ENCODE measurements at places on chromosomes 3 and 15. TPM values are rescaled to one million over a fixed set of nuclear protein-coding genes. Genes with fewer than 3 reads are reported as not detected.

GRCh38 chr3:180018543-180018942 is 18.2 kb downstream of the PEX5L start:
- H3K27ac ChIP-seq, result no peak overlapping the region
- H3K36me3 ChIP-seq, result no peaks in the 10 kb centered on the region
- H3K4me1 ChIP-seq, result no peaks in the 10 kb centered on the region
- no peak overlapping the region for H3K4me3 ChIP-seq
- H3K27me3 ChIP-seq, result no peaks in the 10 kb centered on the region
- peak; percentile 35 for DNase-seq

DNA sequence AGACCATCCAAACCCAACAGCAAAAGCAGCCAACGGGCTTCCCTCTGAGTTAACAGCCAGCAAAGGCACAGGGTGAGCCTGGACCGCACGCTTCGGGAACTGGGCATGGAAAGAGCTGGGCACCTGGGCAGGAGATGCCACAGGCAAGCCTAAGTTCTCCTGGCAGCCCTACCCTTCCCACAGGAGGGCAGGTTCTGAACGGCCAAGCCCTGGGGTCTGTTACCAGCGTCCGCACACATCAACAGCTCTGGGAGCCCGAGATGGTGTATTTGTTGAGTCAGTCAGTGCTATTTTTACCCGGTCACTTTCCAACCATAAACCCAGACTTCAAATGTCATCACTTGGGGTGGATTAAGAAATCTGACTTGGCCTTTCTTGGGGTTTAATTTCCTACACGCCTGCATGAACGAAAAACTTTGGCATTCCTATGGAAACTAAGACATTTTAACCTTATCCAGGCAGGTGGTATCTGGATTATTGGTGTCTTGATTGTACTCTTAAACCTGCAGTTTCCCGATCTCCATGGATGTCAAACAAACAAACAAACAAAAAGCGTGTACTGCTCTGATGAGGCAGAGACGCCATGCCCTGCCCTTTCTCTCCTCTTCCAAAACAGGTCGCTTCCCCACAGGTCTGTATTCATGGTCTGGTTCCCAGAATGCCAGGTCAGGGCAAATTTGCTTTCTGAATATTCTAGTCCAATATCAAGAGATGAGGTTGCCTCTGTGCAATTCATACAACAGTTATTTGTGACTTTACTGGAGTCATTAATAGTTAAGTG is 99.7 kb downstream of the XXYLT1 start:
- H3K36me3 ChIP-seq, result no peaks in the 10 kb centered on the region
- no peak for DNase-seq
- H3K4me3 ChIP-seq, result no peak overlapping the region
- no peak overlapping the region for H3K27ac ChIP-seq
- H3K4me1 ChIP-seq, result no peaks in the 10 kb centered on the region

DNA sequence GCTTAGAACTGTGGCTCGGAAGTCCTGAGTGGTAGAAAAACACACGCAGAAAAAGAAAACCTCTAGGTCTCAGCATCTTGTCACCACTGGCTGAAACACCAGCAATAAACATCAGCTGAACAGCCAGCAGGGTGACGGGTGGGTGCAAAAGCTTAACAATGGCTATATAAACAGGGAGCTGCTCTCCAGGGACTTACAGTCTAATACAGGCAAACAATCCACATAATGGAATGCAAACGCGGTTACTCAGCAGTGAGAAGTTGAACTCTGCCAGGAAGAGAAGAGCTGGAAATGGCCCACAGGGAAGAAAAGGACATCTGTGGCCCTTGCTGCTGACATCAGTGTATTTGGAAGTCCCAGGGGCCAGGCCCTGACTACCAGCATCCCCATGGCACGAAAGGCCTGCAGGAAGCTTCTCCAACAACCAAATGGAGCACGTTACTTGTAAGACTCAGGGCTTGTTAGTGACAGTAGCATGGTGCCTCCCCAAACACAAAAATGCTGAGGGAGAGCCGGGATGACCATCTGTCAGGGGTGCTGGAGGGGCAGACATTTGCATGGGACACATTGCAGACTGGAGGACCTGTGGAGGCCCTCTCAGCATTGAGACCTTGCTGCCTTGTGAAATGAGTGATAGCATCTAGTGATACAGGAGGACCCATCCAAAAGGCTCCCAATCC is 3.0 kb downstream of the HEG1 start:
- peaks cover 26% of the 10 kb centered on the region for H3K27me3 ChIP-seq
- peaks cover 43% of the 10 kb centered on the region for H3K4me1 ChIP-seq
- H3K27ac ChIP-seq, result peak overlapping the region; percentile 19
- no peak overlapping the region for H3K4me3 ChIP-seq
- DNase-seq, result no peak

- H3K27ac ChIP-seq, result no peak overlapping the region
- H3K27me3 ChIP-seq, result no peaks in the 10 kb centered on the region
- H3K4me3 ChIP-seq, result no peak overlapping the region
- DNase-seq, result no peak
- no peaks in the 10 kb centered on the region for H3K36me3 ChIP-seq
Measured at GRCh38 chr3:54384279-54384678, 261.9 kb downstream of the CACNA2D3 start.

GRCh38 chr3:177603148-177603603 is 405.9 kb upstream of the TBL1XR1 start:
- H3K27ac ChIP-seq, result no peak overlapping the region
- H3K27me3 ChIP-seq, result no peaks in the 10 kb centered on the region
- H3K4me1 ChIP-seq, result peaks cover 32% of the 10 kb centered on the region
- no peak overlapping the region for H3K4me3 ChIP-seq
- no peak for DNase-seq

DNA sequence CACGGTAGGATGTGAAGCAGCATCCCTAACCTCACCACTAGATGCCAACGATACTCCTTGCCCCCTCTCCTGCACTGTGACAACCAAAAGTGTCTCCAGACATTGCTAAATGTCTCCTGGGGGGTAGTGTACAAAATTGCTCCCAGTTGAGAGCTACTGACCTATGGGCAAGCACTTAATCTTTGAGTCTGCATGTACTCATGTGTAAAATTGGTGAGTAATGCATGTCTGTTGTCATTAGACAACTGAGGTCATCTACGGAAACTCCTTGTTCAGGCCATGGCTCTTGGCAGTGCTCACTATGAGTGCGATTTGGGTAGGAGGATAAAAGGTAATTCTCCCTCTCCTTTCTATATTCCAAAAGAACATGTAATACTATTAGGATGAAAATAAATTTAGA is 29.2 kb downstream of the PDHB start:
- no peaks in the 10 kb centered on the region for H3K4me1 ChIP-seq
- H3K27me3 ChIP-seq, result no peaks in the 10 kb centered on the region
- DNase-seq, result no peak
- no peak overlapping the region for H3K4me3 ChIP-seq

DNA sequence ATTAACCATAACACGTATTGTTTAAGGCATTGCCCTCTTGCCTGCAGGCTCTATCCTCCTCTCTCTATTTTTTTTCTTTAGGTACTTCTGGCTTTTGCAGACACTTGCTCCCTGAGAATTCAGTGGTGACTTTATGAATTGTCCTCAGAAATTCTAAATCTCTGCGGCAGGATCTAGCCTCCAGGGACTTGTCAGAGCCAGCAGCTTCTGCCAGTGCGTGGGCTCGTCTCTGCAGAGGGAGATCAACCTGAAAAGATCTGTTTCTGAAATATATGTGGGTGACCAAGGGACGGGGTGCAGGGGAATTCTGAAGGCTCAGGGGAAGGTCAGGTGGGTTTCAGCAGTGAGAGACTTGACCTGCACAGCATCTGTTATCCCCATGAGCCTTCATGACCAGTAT is 326.1 kb upstream of the LRRFIP2 start:
- H3K4me1 ChIP-seq, result no peaks in the 10 kb centered on the region
- DNase-seq, result no peak
- H3K36me3 ChIP-seq, result no peaks in the 10 kb centered on the region
- no peak overlapping the region for H3K27ac ChIP-seq
- H3K4me3 ChIP-seq, result no peak overlapping the region
- peaks cover 19% of the 10 kb centered on the region for H3K27me3 ChIP-seq

- H3K4me1 ChIP-seq, result no peaks in the 10 kb centered on the region
- H3K4me3 ChIP-seq, result no peak overlapping the region
- no peaks in the 10 kb centered on the region for H3K36me3 ChIP-seq
- H3K27me3 ChIP-seq, result peaks cover 3% of the 10 kb centered on the region
- no peak overlapping the region for H3K27ac ChIP-seq
Measured at GRCh38 chr15:98384328-98385029, 263.9 kb upstream of the IGF1R start.

DNA sequence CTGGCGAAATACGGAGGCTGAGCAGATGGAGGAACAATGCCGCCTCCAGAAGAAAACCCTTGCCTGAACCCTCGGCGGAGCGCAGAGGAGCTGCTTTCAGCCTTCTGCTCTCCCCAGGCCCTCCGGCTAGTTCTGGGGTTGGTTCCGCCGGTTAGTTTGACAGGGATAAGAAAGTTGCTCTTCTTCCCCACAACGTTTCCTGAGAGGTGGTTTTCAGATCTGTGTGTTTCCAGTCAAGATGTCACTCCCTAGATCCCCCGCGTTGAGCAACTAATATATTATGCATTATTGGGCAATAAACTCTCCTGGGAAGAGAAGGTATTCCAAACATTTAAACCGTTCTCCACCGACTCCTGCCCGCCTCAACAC is 551 bp downstream of the NLGN1 start:
- no peaks in the 10 kb centered on the region for H3K36me3 ChIP-seq
- peaks cover 4% of the 10 kb centered on the region for H3K4me1 ChIP-seq
- DNase-seq, result no peak
- peaks cover 26% of the 10 kb centered on the region for H3K27me3 ChIP-seq

GRCh38 chr3:111333642-111334041 is 208.4 kb upstream of the CD96 start:
- H3K27me3 ChIP-seq, result no peaks in the 10 kb centered on the region
- H3K4me3 ChIP-seq, result no peak overlapping the region
- DNase-seq, result no peak
- H3K36me3 ChIP-seq, result no peaks in the 10 kb centered on the region
- H3K4me1 ChIP-seq, result peaks cover 25% of the 10 kb centered on the region

GRCh38 chr3:38957296-38957695 is 94.4 kb downstream of the SCN11A start:
- H3K4me1 ChIP-seq, result no peaks in the 10 kb centered on the region
- no peaks in the 10 kb centered on the region for H3K36me3 ChIP-seq
- no peak overlapping the region for H3K27ac ChIP-seq

GRCh38 chr3:177813322-177813721 is 616.0 kb upstream of the TBL1XR1 start:
- peaks cover 2% of the 10 kb centered on the region for H3K4me1 ChIP-seq
- DNase-seq, result no peak
- H3K27ac ChIP-seq, result no peak overlapping the region
- no peaks in the 10 kb centered on the region for H3K27me3 ChIP-seq
- no peak overlapping the region for H3K4me3 ChIP-seq
- no peaks in the 10 kb centered on the region for H3K36me3 ChIP-seq

The THBS1 gene
- 9.0 TPM for total RNA-seq

The EHHADH gene
- 3.3 TPM for total RNA-seq

The SKOR1 gene
- 0.14 TPM for total RNA-seq

The UQCC5 gene
- total RNA-seq, result 15.5 TPM

The ACTC1 gene
- 9.6 TPM for total RNA-seq

The CRABP1 gene
- 1.8 TPM for total RNA-seq

The GOLGA8O gene
- 0.33 TPM for total RNA-seq

The SYNM gene
- 3.4 TPM for total RNA-seq

The ANP32A gene
- 142 TPM for total RNA-seq

Measured in thymus (tissue), 14 donors.